ENCODE measurements at places on chromosomes 7 and 10.

DNA sequence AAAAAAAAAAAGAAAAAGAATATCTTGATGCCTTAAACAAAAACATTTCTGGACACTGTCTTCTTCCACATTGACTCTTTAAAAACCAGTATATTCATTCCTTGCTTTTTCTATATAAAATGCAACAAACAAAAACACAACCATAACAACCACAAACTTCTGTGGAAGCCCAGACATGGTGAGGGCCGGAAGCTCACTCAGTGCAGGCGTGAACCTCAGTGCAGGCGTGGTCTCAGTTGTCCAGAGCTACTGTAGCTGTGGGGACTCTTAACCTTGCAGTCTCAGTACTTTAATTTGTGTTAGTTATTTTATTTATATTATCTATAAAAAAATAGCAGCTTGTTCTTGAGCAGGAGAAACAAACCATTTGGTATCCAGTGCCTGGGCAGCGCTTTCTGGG, 131.8 kb downstream of the DOCK1 start:
- DNase-seq: no peak

GRCh38 chr10:78588194-78588811, 480.5 kb upstream of the ZMIZ1 start:
- no peak for DNase-seq

DNA sequence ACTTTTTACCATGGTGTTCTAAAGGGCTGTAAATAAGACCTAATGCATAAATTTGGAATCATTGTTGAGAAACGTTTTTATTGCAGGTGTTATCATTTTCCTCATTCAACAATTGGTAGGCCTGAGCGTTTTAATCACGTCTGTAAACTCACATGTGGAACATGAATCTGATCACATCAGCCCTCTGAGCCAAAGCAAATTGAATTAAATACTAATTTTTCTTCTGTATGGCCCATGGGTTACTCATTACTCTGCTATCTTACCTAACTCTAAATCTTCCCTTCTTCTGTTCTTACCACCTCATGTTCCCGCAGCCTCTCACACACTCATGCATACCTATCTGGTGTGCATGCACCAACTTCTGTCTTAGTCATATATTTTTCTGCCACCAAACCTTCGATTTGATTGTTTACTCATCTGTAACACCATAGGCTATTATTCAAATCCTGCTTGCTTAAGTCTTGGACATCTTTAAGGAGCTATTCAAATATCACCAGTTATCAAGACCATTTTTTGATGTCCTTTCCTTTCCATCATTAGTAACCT, 82.3 kb downstream of the NXPH1 start:
- DNase-seq: no peak

DNA sequence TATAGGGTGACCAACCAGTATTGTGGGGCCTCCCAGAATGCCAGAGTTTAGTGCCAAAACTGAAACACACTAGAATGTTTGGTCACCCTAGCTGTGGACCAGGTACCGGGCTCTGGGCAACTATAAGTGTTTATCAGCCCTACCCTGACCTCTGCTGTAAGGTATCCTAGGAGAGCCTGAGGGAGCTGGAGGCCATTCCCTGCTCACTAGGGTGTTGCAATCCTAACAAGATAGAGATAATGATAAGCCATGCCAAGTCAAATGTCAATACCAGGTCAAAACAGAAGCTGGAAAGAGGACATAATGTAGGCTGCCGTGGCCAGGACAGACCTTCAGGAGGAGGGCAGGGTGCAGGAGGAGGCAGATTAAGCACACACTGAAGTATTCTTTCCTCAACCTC, 151.8 kb downstream of the KCNMA1 start:
- no peak for DNase-seq

DNA sequence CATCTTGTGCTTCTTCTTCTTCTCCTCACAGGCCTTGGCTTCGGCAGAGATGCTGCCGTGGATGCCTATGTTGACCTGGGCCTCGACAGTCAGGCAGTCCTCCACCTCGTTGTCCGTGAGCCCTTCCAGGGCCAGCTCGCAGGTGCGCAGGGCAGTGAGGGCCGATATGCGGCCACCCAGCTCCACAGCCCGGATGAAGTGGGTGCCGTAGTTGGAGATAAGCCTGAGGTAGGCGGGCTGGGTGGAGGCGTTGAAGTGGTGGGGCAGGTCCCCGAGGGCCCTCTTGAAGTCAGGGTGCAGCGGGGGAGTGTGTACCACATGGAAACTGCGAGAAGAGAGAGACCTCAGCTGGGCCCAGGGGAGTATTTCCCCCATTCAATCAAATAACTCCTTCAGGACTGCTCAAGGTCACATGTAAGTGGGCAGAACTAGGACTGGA, 3.7 kb downstream of the PRF1 start:
- no peak for DNase-seq

GRCh38 chr10:69232252-69232651, 12.1 kb downstream of the HKDC1 start:
- DNase-seq: no peak

DNA sequence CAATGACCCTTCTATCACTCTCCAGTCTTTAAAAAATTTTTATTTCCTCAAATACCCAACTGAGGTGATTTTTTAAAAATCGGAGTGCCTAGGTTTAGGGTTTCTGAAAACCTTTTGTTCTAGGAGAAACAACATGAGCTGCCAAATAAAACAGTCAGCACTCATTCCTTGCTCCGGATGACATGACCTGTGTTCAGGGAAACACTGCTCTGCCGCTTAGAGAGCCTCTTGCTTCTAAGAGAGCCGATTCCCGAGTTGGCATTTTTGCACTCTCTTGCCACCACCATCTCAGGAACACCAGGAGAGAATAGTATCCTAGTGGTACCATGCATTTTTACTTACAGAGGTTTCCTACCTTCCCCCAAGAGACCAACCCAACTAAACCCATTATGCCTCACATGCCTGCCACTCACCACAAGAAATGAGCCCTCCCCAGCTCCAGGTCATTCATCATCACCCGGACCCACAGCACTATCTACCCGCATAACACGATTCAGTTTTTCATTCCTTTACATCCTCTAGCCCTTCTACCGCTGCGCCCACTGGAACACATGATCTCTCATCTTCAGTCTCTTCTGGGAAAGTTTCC, 365.4 kb downstream of the THSD7A start:
- DNase-seq: peak; percentile 9

DNA sequence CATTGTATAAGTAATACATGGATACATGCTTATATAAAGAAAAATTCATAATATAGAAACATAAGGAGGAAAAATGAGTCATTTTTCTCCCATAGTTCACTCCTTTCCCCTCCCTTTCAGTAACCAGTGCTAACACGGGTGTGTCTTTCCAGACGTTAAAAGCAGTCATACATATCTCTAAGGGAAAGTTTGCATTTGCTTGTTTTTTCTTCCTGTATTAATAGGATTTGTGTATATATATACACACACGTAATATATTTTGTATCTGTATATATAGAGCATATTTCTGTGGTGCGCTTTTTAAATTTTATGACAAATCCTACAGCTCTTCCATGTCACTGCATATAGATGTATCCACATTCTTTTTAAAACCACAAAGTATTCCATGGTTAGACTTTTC, 78.8 kb downstream of the RALA start:
- DNase-seq: no peak

DNA sequence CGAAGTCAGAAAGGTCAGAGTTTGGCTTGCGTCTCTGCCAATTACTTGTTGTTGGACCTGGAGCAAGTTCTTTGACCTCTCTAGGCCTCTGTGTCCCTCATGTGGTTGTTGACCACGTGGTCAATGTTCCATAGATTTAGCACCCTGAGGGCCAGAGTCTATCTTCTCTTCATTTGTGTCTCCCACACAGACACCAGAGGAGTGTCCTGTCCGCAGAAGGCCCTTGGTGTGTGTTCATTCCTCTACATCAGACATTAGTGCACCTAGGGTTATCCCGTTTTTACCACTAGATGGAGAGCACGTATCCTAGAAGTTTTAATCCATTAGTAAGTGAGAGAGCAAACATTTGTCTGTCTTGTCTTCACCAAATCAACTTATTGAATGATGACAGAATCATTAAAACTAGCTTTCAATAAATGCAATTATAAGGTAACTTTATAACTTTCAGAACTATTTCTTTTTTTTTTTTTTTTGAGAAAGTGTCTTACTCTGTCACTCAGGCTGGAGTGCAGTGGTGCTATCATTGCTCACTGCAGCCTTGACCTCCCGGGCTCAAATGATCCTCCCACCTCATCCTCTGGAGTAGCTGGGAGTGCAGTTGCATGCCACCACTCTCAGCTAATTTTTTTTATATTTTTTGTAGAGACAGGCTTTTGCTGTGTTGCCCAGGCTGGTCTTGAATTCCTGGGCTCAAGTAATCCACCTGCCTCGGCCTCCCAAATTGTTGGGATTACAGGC, 122.5 kb upstream of the ANKRD1 start:
- DNase-seq: peak; percentile 53

GRCh38 chr7:67625257-67625737, 628.7 kb downstream of the TYW1 start:
- DNase-seq: peak; percentile 95

DNA sequence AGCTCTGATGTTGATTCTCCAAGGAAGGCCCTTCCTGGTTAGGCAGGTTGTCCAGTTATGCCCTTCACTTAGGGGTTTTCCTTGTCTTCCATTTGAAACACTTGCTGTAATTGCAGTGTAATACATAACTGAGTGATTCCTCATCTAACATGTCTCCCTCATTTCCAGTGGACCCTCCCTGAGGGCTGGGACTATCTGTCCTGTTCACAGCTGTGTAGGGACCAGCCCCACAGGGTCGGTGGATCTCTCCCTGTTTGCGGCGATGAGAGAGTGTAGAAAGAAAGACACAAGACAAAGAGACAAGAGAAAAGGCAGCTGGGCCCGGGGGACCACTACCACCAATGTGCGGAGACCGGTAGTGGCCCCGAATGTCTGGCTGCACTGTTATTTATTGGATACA, 135.9 kb upstream of the EEPD1 start:
- DNase-seq: no peak

GRCh38 chr10:75660823-75661222, 229.4 kb downstream of the LRMDA start:
- no peak for DNase-seq

GRCh38 chr7:4261601-4261960, 420.5 kb upstream of the FOXK1 start:
- DNase-seq: peak; percentile 26

- no peak for DNase-seq
Measured at GRCh38 chr7:84237533-84238173, 43.1 kb upstream of the SEMA3A start.

DNA sequence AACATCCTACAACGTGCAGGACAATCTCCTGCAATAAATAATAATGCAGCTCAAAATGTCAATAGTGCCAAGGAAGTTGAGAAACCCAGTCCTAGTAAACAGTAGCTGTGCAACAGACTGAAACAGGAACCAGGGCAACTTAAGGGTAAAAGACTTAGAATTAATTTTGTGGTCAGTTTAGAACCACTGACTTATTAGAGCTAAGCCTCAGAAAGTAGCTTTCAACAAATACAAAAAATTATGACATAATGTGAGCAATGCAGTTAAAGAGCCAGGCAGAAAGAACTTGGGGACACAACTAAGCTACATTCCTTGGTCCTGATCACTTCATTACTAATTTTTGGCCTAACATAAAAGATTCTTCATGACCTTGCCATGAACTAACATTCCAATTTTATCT, 195.4 kb downstream of the MACC1 start:
- no peak for DNase-seq

- DNase-seq: no peak
Measured at GRCh38 chr10:119725517-119725827, 378 bp upstream of the INPP5F start.

DNA sequence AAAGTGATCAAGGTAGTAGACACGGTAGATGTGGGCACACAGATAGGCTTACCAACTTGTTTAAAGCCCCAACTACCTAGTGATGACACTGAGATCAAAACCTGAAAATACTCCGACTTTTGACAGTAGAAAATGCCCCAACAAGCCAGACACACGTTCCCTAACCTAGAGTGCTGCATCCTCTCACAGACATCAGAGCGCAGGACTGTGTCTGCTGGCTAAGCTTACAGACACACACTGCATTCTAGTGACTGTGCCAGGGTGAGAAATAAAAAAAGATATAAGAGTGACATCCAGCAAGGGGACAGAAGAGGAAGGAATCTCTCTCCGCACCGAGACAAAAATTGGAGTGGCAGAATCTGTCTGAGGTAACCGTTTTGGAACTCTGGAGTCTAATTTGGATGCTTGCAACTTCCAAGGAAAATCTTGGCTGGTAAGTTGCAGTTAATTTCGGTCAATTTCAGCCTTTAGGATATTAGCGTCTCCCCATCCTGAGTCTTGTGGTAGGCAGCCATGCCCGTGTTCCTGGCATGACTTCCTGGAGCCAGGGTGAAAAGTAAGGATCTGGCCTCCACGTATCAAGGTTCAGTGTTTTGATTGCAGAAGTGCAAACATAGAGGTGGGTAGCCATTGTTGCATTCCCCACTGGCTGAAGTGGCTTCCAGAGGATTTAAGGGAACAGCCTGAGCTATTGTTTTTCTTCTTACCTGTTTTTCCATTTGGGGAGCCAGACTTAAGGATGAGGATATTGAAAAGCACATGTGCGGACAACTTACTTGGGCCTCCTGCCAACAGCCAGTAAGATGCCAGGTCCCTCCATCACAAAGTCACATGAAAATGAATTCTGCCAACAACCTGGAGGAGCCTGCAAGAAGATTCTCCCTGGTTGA, 124.1 kb downstream of the SMURF1 start:
- no peak for DNase-seq

DNA sequence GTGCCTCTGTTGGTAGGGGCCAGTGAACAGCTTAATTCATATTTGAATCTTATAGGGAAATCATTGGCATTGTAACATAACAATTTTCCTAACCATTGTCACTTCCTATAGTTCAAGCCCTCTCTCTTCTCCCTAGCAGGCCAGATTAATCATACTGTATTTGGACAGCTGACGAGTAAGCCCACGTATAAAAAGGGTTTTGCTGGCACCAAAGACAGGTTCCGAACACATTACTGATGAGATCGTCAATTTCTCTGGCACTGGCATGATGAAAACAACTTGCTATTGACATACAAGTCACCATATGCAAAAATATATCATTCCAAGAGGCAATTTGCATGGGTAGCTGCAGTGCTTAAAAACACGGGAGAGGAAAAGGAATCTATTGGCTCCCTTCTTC, 891.1 kb upstream of the AUTS2 start:
- no peak for DNase-seq

DNA sequence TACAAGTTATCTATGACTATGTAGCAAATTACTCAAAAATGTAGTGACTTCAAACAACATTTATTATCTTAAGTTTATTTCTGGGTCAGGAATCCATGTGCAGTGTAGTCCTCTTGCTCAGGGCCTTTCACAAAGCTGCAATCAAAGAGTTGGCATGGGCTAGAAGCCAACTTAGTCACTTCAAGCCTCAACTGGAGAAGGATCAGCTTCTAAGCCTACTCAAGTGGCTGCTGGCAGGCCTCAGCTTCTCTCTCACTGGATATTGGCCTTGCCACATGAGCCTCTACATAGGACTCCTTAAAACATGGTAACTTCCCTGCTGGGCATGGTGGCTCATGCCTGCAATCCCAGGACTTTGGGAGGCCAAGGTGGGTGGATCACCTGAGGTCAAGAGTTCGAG, 5.0 kb upstream of the NFE2L3 start:
- DNase-seq: no peak

GRCh38 chr7:117828825-117829224, 44.4 kb downstream of the CTTNBP2 start:
- DNase-seq: no peak

Measured in neural progenitor cell (in vitro differentiated cells).